GM19239 (cell line): ENCODE measurements at places on chromosomes 13 and 19.

- DNase-seq, result no peak
These were observed 425.2 kb downstream of the FOXO1 start for GRCh38 chr13:40241125-40241798.

- DNase-seq, result no peak
These were observed 59.0 kb downstream of the DGKH start for GRCh38 chr13:42107421-42107820.

DNA sequence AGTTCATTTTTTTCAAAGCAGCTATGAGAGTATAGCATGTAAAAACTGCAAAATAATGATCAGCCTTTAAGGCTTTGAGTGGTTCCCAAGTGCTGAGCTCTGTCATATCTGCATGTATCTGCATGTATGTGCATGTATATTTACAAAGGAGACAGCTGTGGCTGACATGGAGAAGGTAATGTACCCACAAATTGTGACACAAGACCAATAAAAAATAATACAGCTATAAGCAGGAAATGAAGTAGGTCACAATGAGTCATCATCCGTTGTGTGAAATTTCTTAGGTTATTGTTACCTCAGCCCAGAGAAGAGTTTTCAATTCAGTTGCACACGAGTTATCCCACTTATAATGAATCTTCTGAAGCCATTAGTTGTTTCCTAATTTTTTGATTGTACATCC, 60.9 kb upstream of the MED4 start:
- DNase-seq, result no peak

- no peak for DNase-seq
These were observed 2.0 kb downstream of the UHRF1 start for GRCh38 chr19:4911314-4911713.

DNA sequence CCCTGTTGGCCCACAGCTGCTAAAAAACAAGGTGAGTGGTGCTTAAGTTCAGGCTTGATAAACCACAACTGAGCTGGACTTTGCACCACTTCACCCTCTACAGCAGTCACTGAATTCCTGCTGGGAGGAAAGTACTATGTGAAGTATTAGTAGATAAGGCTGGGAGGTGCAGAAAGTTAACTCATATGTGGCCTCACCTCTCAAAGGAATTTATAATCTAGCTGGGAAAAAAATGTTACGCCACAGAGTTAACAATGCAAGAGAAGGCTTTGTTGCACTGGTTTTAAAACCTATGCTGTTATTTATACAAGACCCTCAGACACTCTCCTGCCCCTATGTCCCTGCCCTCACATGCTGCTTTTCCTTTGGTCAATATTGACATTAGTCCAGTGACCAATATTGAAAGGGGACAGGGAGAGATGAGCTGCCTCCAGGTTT, 60.9 kb downstream of the LIG4 start:
- DNase-seq, result no peak

DNA sequence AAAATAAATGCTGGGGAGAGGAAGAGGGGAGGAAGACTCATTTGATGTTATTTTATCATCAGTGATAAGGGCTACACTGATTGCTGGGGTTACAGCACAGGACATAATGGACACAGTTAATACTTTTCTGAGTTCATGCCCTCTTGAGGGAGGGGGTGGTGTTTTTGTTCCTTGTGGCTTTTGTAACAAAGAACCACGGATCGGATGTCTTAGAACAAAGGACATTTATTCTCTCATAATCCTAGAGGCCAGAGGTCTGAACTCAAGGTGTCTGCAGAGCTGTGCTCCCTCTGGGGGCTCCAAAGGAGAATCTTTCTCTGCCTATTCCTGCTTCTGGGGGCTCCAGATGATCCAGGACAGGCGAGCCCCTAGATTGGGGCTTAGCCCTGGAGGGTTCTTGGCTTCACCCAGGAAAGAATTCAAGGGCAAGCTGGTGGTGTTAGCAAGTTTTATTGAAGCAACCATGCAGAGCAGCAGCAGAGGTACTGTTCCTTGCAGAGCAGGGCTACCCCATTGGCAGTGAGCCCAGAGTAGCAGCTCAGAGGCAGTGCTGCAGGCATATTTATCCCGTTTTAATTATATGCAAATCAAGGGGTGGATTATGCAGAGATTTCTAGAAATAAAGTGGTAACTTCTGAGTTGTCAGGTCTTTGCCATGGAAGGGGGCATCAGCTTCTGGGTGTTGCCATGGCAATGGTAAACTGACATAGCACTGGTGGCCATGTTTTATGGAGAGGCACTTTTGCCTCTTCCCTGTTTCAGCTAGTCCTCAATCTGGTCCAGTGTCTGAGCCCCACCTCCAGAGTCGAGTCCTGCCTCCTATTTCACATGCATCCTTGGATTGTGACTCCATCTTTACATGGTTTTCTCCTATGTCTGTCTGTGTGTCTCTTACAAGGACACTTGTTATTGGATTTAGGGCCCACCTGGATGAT, 18.0 kb downstream of the VAV1 start:
- no peak for DNase-seq

DNA sequence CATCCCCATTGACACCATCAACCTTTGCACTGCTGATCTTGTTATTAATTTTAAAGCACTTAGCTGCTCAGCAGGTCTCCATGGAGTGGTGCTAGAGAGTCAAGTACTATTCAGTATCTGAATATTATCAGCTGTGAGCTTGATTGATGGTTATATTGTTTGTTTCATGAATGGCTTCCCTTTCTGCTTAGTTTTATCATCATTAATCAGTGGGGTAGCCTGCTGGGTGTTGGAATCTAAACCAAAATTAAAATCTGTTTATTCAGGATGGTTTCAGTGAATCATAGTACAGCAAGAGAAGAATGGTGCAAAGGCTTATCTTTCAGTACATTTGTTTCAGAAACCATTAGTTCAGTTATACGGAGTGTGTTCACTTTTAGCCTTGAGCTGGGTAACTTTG, 42.5 kb upstream of the SCEL start:
- no peak for DNase-seq

GRCh38 chr19:40234429-40235237, 8.1 kb upstream of the CCNP start:
- DNase-seq, result no peak

DNA sequence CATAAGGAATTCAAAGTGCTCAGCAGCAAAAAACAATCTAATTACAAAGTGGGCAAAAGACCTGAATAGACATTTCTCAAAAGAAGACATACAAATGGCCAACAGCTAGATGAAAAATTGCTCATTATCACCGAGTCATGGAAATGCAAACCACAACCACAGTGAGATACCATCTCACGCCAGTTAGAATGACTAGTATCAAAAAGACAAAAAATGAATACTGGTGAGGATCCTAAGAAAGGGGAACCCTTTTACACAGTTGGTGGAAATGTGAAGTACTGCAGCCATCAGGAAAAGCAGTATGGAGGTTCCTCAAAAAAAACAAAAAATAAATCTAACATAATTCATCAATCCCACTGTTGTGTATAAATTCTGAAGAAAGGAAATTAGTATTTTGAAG, 1206.1 kb downstream of the EFNB2 start:
- no peak for DNase-seq

- DNase-seq, result no peak
These were observed 24.8 kb downstream of the TSKS start for GRCh38 chr19:49738268-49738667.

GRCh38 chr19:16914421-16914820, 25.6 kb downstream of the F2RL3 start:
- DNase-seq, result no peak

DNA sequence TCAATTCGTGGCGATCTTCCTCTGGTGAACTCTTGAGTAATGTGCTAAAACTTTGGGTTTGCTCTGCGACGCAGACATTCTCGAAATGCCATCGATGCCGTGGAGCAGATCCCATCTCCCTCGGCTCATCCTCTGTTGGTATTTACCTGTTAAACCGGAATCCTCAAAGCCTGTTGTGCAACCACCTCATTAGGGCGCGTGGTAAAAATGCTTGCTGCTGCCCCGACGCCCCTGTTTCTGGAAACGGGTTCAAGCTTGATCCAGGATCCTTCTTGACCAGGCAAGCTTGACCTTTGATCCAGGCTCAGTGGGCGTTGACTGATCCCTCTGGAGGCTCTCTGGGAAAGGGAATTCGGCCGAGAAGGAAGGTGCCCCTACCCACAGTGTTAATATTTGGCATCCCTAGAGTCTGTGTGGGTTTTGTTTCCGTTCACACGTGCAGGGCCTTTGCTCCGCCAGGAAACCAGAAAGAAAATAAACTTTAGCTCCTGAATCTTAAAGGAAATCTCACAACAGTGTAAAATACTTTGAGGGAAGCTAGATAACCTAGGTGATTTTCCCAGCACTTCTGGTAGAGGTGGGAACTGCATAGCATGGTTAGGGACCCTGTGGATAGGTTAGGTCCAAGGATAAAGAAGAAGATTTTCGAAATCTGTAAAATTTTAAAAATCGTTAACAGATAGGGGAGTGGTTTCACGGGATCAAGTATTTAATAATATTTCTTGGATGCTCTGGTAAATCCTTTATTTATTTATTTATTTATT, 1.1 kb downstream of the LSM14A start:
- no peak for DNase-seq

DNA sequence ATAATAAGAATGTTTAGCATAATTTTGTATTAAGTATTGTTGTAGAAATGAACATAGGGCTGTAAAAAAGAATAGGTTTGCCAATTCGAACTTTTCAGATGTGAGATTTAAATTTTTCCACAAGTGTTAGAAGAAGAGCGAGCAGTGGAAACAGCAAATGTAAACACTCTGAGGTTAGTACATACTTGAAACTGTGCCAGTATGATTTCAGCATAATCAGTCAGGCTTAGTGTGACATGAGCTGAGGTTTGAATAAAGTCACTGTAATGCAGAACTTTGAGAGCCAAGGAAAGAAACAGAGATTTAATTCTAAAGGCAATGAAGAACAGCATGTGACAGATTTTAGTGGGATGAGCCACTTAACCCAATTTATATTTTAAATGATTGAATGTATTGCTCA, 2166.4 kb downstream of the PCDH9 start:
- no peak for DNase-seq

DNA sequence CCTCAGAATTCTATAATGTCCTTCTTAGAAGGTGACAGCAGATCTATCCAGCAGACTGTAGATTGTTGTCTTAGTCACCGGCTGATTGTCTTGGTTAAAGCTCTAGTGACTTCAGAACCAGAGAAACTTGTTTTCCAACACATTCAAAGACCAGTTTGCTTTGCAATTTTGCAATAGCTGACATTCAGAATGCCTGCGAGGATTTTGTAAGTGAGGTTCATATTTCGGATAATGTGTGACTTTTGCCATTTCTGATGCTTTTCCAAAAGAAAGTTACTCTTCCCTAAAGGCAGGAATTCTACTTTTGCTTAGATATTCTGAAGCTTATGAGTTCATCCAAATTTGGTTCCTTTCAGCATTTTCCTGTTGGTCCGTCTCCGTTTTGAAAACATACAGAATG, 13.2 kb downstream of the SPINT2 start:
- no peak for DNase-seq

GRCh38 chr19:14096272-14096992, 5.9 kb upstream of the SAMD1 start:
- DNase-seq, result no peak

DNA sequence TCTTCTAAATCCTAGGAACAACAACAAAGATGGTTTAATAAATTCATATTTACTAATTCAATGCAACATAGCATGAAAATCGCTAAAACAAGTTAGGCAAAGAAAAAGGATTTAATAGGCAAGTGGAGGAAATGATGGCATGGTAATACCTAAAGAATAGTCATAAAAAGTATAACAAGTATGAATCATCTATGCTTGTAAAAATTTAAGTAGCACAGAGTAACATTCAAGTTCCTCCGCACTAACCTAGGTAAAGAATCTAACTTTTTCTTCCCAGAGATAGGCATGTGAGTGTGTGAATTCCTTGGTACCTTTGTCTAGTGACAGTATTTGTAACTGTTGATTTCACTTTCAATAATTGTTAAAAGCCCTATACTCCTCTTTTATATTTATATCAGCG, 42.6 kb downstream of the RCBTB2 start:
- no peak for DNase-seq
